Fibroblast of villous mesenchyme (primary cell): ENCODE measurements at places on chromosomes 7 and 10.

GRCh38 chr7:82839555-82839954, 323.1 kb downstream of the PCLO start:
- no peak for DNase-seq

GRCh38 chr10:121595806-121596688, 2.2 kb downstream of the FGFR2 start:
- DNase-seq = no peak

DNA sequence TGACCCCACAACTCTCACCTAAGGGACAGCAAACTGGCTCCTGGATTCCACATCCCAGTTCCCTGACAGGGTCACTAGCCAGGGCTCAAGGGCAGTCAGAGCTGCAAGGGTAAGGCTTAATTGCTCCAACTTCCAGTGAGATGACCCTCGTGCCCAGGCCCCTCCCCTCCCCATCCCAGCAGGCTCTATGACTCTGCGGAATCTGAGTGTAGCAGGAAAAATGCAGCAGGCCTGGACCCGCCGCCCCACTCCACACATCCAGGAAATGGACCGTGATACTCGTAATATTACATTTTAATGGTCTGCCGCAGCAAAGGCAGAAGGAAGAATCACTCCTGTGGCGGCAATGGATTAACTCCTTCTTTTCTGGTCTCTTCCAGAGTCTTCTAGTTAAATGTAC, 91.7 kb upstream of the CHST15 start:
- no peak for DNase-seq

GRCh38 chr10:31578951-31579350, 259.9 kb downstream of the ZEB1 start:
- no peak for DNase-seq

DNA sequence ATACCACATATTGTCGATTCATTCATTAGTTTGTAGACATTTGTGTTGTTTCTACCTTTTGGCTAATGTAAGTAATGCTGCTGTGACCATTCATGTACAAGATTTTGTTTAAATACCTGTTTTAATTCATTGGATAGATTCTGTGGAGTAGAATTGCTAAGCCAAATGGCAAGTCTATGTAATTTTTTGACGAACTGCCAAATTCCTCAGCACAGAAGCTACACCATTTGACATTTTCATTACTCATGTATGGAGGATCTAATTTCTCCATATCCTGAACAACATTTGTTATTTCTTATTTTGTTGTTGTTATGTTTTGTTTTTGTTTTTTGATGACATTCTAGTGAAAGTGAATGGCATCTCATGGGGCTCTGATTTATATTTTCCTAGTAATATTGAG, 1351.3 kb upstream of the SORCS1 start:
- no peak for DNase-seq

DNA sequence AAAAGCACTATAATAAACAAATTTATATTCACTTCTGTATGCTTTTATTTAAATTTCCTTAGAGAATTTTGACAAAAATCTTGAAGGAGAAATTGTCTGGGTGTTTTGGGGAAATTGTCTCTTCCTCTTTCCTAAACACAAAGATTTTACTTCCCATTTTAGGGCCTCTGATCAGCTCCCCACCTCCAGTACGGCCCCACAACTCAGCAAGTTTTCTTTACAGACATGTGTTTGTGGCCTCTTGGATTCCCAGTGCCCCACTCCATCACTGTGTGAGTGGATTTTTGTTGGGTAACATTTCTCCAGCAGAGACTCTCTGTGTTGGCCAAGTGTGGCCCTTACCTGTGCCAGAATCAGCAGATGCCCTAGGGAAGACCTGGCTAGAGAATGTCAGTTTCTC, 182.8 kb upstream of the CDC14C start:
- DNase-seq = no peak

- DNase-seq = no peak
Observed at GRCh38 chr7:150964593-150965111, 13.5 kb downstream of the KCNH2 start.

DNA sequence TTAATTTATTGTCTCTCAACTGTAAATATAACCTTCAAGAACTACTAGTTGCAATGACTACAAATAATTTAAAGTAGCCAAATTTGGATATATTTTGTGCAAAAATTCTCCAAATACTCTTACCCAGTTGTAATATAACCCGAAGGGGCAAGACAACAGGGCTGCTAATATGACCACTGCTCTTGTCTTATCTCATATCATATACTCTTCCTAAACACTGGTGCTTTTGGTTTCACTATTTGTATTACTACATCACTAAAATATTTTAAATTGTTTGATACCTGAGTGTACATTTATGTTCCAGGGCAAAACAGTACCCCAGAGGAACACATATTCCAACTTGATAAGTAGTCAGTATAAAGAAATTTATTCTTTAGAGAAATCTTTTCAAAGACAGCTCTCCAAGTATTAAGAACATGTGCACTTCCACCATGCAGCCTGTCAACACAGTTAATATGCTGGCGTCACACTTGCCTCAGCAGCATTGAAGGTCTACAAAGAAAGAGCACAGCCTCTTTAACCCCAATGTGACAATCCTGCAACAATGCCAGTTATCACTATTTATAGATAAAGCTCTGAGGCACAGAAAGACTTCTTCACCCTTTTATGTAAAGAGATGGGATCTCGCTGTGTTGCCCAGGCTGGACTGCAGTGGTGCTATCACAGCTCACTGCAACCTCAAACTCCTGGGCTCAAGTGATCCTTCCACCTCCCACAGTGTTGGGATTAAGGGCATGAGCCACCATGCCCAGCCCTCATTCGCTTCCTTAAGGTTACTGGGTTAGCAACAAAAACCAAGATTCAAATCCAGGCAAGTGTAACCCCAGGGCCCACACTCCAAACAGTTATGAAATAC, 37.8 kb downstream of the RHEB start:
- DNase-seq = no peak

DNA sequence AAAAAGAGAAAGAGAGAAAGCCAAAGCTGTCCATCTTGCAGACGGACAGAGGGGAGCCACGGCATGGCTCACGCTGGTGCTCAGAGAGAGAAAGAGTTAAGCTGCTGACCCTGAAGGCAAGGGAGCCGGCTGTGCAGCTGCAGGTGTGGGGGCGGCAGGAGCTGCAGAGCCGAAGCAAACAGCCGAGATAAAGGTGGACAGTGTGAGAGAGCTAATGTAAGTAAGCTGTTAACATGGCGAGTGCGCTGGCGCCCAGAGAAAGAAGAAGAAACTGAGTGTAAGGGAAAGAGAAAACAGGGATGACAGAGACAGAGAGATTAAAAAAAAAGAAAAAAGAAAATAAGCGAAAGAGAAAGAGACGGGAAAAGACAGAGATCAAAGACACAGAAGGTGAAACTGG, 18.2 kb downstream of the COL17A1 start:
- DNase-seq = no peak

- no peak for DNase-seq
Observed at GRCh38 chr10:96414303-96414702, 55.5 kb upstream of the OPALIN start.
